GDM1 (cell line): ENCODE measurements at places on chromosomes 13 and 19.

DNA sequence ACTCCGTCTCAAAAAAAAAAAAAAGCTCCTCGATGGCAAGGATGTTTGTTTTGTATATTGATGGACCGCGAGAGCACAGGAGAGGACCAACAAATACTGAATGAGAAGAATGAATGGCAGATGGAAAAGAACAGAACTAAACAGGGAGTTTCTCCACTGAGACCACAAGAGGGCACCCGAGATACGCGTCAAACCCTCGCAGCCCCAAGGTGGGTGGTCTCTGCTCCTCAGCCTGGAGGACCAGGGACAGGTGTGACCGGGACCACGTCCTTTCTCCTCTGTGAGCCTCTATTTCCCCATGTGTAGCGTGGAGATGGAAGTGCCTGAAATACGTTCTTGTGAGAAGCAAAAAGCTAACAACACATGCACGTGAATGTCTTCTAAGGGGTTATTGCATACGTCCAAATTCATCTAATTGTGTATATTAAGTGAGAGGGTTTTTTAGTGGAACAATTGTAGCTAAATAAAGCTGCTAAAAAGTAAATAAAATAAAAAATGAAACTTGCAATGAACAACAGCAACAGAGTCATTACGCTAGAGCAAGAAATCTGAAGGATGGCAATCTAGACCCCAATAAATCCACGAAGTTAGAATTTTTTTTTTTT is 8.3 kb upstream of the CDC42EP5 start:
- DNase-seq, result peak; percentile 30

GRCh38 chr19:18596752-18597157 is 8.2 kb downstream of the REX1BD start:
- DNase-seq, result no peak

DNA sequence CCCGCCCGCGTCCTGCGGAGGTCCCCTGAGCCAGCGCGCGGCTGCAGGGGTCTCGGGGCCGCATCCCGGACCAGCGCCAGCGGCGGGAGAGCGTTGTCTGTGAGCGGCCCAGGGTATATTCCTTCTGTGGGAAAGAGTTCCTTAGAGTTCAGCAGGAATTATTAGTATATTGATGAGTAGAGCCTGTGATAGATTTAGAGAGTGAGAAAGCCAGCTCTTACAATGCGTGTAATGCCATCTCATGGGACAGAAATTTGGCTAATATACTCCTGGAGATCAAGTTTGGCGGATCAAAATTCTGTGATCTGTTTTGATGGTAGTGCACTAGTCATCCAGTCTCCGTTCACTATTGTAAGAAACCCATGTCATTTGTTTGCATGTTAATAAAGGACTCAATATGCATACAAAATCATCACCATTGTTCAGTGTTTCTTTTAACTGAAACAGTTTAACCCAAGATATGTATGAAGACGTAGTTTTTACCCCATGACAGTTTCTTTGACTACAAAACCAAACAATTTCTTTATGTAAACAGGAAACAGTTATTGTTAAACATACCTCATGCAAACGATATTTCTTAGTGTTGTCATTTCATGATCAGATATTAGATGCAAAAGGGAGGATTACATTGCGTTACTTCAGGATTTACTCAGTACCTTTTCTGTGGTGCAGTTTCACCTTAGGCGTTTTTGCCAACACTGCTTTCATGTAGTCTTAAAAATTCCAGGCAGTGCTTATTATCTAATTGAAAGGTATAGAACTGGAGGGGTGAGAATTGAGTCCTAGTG is 9.9 kb downstream of the TNFRSF19 start:
- DNase-seq, result no peak

DNA sequence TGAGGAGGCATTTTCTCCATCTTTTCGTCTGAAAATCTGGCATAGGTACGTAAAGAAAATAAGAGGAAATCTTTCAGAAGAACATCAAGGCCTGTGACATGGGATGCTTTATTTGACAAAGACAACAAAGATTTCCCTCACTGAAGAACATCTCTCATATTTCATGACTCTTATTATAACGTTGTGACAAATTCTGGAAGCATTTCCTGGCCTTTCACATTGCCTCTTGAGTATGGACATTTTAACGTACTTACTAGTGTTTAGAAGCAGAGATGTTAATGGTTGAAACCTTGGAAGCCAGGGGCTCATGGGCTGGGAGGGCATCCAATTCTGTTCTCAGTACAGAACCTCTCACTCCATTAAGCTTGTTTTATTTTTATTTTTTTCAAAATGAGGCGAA is 210.8 kb downstream of the DCT start:
- DNase-seq, result no peak

- no peak for DNase-seq
Measured at GRCh38 chr19:55247621-55248099, 11.2 kb downstream of the PPP6R1 start.
